ENCODE measurements at places on chromosomes 16 and 17.
A peak's percentile ranks its signal among the peaks of the same experiment; 100 is the strongest.

DNA sequence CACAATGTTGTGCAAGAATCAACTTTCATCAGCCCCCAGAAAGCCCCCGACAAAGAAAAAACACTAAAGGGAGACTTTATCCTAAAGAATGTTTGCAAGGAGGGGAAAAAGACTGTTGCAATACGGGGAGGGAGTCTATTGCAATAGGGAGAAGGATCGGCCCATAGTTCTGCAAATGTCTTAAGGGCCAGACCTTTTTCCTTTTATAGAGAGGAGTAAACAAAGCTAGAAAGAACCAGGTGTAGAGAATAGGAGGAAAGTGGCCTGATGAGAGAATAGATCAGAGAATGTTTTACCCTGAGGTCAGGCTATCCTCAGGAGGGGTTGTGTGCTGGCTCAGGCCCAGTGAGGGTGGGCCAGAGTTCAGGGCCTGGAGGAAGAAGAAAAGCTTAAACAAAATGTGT lies 8.7 kb upstream of the CAVIN1 start:
- DNase-seq, result no peak

- DNase-seq, result no peak
Observed at GRCh38 chr17:61647047-61647446, 56.0 kb upstream of the NACA2 start.

DNA sequence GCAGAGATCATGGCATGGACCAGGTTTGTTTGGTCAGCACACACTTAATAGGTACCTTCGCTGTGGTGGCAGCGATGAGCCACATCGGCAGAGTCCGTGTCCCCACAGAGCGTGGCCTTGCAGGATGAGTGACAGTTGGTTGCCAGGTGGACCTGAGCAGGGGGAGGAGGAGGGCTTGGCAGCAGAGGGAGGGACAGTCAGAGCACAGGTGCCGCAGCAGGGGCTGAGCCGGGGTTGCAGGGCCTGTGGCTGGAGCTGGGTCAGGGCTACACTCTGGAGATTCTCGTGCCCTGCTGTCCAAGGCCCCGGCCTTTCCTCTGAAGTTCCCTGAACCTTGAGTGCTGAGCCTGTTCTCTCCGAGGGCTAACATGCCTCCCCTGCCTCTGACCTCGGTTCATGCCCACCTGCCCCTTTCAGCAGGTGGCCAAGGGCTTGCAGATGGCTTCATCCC lies 24.8 kb downstream of the POLR3E start:
- DNase-seq, result no peak

DNA sequence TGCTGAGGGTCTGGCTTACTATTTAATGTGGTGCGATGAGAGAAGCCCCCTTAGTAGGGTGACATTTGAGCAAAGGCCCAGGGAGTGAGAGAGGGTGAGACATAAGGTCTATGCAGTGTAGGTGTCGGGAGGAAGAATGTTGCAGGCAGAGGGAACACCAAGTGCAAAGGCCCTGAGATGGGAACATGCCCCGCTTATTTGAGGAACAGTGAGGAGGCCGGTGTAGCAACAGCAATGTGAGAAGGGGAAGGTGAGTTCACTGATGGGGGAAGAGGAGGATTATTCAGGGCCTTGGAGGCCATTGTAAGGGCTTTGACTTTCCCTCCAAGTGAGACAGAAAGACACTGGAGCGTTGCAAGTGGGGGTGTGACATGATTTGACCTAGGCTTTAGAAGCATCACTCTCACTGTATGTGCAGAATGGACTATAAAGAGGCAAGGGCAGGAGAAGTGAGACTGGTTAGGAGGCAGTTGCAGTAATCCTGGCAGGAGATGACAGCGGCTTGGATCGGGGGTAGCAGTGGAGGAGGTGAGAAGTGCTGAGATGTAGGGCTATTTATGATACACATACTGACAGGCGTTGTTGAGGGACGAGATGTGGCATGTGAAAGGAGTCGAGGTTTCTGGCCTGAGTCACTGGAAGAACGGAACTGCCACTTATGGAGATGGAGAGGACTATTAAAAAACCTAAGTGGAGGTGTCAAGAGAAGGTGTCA lies 145.3 kb downstream of the SPECC1 start:
- no peak for DNase-seq

DNA sequence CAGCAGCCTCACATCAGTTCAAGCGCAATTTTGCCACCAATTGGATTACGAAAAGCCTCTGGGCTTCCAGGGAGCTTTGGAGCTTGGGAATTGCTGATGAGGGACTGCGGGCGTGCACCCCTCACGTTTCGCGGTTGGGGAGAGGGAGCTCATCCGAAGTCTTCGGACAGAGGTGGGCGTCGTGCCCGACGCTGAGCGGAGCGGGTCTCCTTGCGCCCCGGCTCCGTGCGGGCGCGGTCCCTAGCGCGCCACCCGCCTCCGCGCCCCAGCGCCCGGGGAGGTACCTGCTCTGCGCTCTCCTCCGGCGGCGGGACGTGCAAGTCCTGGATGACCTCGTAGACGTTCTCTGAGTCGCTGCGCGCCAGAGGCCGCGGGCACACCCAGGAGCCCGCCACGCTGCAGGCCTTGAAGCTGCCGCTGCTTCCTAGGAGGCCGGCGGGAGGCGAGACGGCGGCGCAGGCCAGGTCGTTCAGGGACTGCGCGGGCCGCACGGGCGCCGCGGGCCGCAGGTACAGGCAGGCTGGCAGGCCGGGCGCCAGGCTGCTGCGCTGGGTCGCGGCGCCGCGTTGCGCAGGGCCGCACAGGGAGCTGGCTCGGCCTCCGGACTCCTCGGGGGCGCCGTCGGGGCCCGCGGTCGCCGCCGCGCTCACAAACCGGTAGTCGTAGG lies 3.2 kb downstream of the ARHGAP27 start:
- no peak for DNase-seq

GRCh38 chr16:89685916-89686315 lies 573 bp upstream of the CDK10 start:
- no peak for DNase-seq

DNA sequence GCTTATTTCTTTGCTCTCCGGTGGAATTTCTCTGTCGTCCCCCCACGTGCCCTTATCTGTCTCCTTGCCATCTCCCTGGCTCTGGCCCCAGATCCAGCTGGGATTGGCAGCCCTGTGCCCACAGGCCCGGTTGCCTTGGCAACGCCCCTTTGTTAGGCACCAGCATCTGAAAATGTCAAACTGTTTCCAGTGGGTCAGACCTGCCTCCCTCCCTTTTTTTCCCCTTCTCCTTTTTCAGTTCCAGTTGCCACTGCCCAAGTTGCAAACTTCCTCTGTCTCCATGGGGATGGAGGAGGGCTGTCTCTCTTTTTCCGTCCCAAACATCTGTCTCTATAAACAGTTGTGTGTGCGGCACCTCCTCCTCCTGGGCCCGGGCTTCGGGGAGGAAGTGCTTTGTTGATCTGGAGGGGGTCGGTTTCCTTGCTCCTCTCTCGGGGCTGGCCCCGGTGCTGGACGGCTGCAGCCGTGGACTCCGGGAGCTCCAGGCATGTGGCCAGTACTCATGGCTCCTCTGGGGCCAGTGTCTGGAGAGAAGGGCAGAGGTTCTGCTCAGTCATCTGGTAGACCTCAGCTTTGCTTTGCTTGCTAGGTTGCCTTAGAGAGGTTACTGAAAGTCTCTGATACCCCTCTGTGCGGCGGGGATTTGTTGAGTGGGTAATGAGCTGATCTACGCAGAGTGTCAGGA lies 35.3 kb downstream of the SOCS3 start:
- peak; percentile 47 for DNase-seq

- DNase-seq, result no peak
Observed at GRCh38 chr17:66841744-66842143, 6.8 kb downstream of the CACNG5 start.

- DNase-seq, result no peak
Observed at GRCh38 chr17:65305778-65306177, 168.6 kb downstream of the RGS9 start.

- DNase-seq, result no peak
Observed at GRCh38 chr17:16937431-16937830, 34.5 kb downstream of the TNFRSF13B start.

GRCh38 chr17:42543190-42544079 lies 7.4 kb downstream of the NAGLU start:
- DNase-seq, result no peak

GRCh38 chr17:75777296-75777922 lies 7.2 kb upstream of the UNK start:
- DNase-seq, result no peak

DNA sequence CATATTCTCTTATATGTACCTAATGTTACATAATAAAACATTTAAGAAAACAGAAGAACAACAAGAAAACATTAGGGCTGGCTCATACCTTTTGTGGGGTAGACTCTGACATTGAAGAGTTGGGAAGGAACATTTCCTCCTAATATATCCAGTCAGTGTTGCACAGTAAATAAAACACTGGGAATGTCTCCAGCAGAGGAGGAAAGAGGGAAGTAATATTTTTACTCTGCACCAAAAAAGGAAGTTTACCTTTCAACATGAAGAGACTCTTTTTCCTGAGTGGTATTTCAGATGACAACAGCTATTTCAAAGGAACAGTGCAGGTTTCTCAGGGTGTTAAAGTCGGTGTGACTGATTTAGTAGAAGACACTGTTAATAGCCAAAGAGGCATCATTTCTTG lies 31.9 kb downstream of the EPN2 start:
- no peak for DNase-seq

DNA sequence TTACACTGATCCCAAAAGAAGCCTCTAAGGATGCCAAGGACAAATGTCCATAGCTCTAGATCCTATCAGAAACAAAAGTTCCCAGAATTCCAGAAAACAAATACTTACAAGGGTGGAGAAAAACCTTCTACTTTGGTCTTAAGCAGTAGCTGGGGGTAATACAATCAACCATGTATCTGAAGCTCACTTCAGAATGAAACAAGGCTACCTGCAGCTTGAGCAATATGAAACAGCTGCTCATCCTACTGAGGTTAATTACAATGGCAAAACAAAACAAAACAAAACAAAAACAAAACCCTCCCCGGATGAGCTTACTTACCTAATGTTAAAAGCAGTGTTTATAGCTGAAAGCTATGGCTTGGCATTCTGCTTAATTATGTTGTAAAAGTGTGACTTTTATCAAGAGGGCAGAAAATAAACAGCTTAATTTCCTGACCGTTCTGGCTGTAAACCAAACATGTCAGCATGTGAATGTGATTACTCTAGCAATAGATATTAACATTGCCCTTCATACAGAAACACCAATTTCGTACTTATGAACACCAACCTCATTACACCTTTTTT lies 10.5 kb downstream of the PDZD9 start:
- DNase-seq, result no peak

- peak; percentile 93 for DNase-seq
Observed at GRCh38 chr16:53090591-53091411, 36.0 kb downstream of the CHD9 start.

DNA sequence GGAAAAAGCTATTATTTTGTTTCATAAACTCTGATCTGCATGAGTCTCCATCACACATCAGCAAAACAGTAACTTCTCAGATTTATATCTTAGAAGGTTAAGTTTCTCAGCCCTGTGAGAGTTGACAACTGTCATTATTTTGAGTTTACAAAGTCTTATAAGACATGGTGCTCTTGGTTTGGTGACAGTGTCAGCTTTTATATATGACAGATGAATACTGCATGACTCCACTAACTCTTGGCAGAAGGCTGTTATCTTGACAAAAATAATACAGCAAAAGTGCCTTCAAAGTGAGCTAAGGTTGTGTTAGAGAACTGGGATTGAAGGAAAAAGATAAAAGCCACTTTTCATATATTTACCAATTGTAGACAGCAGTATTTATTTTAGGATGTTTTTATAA lies 528.4 kb upstream of the SOX9 start:
- no peak for DNase-seq

DNA sequence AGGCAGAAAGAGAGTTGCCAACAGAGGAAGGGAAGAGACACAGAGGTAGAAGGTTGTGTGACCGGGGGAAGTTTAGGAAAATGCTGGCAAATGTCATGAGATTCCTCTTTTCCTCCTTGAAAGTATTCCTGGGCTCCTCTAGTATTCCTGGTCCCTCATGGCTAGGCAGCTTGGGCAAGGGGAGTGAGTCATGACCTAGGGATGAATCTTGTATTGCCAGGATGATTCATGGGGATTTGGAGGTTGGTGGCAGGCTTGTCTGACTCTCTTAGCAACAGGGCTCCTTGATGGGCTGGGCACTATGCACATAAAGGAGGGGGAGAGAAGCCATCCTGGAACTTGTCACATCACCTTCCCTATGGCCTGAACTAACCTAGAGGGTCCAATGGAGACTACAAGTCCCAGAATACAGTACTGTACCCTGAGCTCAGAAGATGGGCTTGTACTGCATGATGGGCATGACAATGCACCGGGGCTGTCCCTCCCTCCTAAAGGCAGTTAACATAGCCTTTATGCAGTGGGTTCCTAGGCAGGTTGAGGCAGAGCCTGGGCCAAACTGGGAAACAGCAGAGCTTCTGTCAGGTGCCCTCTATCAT lies 2.1 kb upstream of the SEZ6 start:
- no peak for DNase-seq

GRCh38 chr16:27252206-27252585 lies 16.4 kb downstream of the NSMCE1 start:
- no peak for DNase-seq

GRCh38 chr17:5065227-5065744 lies 13.0 kb upstream of the ZFP3 start:
- DNase-seq, result no peak

DNA sequence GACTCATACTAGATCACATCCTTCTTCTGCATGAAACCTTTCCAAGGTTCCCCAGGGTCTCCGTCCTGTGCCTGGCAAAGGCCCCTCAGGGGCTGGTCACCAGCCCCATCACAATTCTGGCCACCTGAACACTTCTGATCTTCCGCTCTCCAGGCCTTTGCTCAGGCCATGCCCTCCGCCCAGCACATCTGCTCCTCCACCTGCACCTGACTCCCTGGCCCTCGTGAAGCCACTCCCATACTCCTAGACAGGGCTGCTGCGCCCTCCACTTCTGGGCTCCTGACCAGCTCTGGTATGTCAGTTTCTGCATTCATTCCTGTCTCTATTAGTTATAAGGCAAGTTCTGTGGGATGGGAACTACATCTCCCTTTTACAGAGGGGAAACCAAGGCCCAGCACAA lies 1.9 kb upstream of the MYL11 start:
- no peak for DNase-seq

DNA sequence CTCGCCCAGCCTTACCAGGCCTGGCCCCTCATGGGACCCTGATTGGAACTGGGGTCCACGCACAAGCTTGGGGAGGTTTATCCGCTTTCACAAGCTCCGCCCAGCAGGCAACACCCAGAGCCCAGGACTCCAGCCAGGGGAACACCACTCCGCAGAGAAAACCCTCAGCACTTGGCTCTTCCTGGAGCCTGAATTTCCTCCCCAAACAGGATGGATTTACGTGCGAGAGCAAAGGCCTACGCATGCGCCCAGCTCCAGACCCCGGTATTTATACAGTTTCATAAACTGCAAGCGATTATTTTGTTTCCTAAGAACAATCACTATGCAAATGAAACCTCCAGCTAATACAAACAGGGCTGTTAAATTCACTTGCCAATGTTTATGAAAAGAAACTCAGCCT lies 22.8 kb downstream of the ZNF423 start:
- DNase-seq, result no peak

- DNase-seq, result peak; percentile 86
Observed at GRCh38 chr17:72135546-72136325, 14.9 kb downstream of the SOX9 start.
